ENCODE measurements at places on chromosomes 3 and 15. TPM values are rescaled to one million over a fixed set of nuclear protein-coding genes. Genes with fewer than 3 reads are reported as not detected.
A peak's percentile ranks its signal among the peaks of the same experiment; 100 is the strongest.

Gene XCR1
- total RNA-seq = not detected

Gene MAP2K5
- 47.1 TPM for total RNA-seq

Gene STRIT1
- total RNA-seq = not detected

Gene CCR8
- not detected for total RNA-seq

Gene SLC24A1
- total RNA-seq = 6.7 TPM

Gene CELSR3
- total RNA-seq = 2.5 TPM

Gene SLC12A1
- total RNA-seq = not detected

GRCh38 chr3:27431116-27431515 is 53.1 kb downstream of the SLC4A7 start:
- DNase-seq = no peak

DNA sequence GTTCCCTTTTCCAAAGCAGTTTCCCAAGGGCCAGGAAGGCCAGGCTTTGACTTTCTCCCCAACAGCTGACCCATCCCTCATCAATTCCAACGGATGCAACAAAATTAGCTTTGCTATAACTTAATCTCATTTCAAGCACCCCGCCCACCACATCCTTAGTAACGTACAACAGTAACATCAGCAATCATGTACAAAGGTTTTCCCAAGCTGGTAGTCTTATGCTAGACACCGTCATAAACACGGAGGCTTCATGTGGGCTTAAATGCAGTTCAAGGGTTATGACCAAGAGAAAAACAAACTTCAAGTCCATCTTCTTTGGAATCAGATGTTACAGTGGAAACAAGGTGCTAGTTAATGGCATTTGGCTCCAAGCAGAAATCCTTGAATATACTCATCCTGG is 66.6 kb downstream of the EOMES start:
- no peak for DNase-seq

GRCh38 chr3:8663177-8664061 is 18.8 kb upstream of the SSUH2 start:
- DNase-seq = peak; percentile 36

- no peak for DNase-seq
These were observed 14.3 kb upstream of the RHO start for GRCh38 chr3:129514110-129514509.

DNA sequence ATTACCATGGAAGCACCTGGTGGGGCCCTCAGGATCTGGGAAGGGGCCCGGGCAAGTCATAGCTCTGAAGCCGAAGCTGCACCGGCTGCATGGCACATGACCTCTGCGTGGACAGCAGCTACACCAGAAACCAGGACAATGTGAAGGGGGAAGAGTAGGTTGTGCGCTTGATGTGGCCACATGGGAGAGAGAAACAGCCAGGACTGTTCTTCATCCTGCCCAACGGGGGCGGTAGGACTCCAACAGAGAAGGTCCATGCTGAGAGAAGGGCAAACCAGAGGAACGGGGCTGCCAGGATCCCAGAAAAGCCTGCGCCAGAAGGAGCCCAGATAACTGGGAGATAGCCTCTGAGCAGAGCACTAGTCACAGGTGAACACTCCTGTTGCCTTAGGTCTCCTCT is 54.9 kb upstream of the PRR20G start:
- DNase-seq = no peak

GRCh38 chr15:68210821-68211655 is 5.9 kb upstream of the CALML4 start:
- DNase-seq = peak; percentile 58

DNA sequence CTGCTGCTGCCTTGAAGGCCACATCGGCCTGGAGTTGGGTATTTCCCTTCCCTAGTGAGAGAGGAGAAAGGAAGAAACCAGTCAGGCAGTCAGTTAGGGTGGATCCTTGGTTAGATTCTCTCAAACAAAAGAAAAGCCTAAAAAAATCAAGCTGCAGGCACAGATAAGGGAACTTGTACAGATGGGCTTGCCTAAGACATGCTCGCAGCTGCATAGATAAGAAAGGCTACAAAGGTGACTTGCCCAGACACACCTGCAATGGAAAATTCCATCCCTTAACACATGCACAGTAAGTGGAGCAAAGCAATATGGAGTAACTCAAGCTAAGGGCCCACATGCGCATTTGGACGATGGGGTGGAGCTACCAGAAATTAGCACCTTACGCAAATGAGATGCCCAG is 199.7 kb upstream of the ARPP21 start:
- no peak for DNase-seq

DNA sequence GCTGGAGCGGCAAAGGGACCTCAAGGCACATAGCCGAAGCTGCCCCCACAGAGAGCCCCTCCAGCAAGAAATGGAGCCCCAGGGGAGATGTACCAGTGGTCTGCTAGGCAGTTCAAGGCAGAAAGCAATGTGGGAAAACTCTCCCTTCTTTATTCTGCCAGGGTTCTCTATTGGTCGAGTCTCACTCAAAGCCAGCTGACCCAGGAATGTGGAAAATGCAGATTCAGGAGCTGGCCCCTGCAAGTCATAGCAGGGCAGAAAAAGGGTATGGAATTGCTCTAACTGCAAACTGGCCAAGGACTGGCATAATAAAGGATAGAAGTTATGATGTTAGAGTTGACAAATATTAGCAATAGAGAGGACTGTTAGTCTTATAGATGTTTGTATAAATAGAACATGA is 4.0 kb upstream of the TOPAZ1 start:
- no peak for DNase-seq

- no peak for DNase-seq
These were observed 20.1 kb downstream of the IFT57 start for GRCh38 chr3:108202080-108202479.

DNA sequence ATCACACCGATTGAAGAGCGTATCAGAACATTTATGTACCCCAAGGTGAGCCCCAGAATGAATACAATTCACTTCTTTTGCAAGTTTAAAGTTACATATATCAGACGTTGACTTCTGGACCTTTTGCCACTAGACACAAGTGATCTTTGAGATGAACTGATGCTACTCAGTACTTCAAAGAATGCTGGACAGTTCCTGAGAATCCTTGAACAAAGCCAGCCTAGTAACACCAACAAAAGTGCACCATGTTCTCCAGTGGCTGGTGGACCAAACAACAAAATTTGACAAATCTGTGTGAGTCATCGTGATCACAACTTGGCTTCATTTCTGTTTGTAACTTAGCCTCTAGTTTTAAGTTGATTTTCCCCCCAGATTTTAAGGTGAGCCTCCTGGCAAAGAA is 355.7 kb downstream of the SOX2 start:
- DNase-seq = no peak

DNA sequence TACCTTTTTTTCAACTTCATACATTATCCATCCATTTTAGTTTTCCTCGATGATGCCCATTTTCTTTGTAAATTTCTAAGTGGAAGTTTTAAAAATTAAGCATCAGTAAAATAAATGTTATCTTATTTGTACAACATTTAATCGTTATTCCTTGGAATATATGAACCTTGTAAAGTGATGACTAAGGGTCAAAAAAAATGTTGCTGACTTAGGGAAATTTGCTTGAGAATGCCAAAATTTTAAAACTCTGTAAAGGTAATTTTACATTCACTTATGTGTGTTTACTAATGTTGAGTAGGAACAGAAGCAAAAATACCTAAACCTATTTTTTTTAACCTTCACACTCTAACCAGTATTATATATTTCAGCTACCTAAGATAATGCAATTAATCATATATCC is 917.1 kb downstream of the VGLL3 start:
- no peak for DNase-seq

GRCh38 chr3:122461806-122462205 is 45.9 kb upstream of the WDR5B start:
- DNase-seq = no peak

DNA sequence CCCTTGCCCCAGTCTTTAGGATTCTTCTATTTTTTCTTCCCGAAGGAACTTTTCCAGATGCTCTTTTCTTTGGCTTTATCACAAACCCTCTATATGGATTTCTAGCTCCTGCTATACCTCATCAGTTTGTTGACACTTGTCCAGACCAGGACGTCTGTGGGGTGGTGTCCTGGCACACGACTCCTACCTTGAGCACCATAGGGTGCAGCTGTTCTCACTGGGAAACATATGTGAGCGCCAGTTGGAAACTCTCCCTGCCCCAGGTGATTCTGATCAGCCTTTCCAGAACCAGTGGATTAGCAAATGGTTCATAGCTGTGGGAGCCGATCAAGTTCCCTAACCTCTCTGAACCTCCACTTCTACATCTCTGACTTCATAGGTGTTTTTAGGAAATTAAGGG is 40.6 kb upstream of the USP3 start:
- no peak for DNase-seq

DNA sequence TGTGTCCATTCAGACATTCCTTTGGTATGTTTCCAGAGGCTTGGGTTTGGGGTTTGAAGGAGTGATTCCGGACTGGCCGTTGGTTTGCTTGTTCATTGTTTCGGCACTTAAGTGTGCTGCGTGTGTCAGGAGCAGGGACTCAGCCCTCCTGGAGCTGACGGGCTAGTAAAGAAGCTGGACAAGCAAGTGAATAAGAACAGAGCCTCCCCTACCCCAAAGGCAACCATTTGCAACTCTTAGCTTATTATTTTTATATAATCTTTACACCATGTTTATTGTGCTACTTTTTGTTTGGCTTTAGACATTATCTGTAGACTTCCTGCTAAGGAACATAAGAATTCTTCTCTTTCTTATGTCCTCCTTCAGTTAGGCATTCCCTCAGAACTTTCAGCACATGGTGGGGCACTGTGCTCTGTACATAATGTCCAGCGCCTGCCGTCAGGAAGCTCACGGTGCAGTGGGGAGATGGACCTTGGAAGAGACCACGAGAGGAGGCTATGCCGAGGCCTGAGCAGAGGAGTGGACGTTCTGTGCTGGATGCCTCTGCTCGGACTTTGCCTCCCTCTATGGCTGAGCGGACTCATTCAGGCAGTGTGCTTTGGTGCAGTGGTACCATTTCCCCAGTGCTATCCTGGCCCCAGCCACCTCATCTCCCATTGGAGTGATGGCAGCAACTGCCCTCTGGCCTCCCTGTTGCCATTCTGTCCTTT is 65.4 kb downstream of the EEFSEC start:
- no peak for DNase-seq

- DNase-seq = no peak
These were observed 290.4 kb upstream of the STT3B start for GRCh38 chr3:31242026-31242960.

DNA sequence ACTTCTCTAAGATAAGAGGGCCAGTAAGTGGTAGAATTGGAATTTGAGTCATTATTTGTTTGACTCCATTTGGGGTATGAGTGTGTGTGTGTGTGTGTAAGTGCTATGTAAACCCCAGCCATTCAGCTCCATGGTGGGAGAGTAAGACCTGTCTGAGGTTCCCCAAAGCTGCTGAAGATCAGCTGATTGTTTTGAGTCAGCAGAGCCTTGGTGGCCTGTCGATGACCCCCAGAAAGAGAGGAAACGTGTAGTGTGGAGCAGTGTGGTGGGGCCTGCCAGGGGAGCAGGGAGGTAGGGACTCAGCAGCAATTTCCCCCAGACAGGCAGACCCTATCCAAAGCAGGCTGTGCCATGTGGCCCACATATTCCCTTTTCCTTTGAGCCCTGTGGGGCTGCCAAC is 5.3 kb downstream of the DVL3 start:
- DNase-seq = no peak

DNA sequence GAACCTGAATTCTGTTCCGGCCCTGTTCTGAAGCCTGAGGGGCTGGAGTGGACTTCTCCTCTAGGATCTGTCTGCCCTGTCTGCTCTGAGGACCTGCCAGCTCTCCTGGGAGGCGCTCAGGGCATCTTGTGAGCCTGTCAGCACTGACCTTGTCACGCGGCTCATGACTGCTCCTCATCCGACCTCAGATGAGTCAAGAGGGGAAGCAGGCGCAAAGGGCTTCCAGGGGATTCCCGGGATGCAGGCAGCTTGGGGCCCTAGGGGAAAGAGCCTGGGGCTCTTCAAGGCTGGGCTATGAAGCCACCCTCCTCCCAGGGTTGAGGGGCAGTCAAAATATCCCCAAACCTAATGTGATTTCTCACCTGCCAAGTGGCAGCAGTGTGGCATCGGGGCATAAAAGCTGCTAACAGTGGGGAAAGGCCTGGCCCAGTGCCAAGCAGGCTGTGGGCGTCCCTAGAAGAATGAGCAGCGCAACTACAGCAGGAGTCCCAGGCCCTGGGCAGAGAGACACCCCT is 27.6 kb upstream of the ANKDD1A start:
- peak; percentile 67 for DNase-seq

- DNase-seq = no peak
These were observed 297.1 kb downstream of the UACA start for GRCh38 chr15:70466305-70466704.

DNA sequence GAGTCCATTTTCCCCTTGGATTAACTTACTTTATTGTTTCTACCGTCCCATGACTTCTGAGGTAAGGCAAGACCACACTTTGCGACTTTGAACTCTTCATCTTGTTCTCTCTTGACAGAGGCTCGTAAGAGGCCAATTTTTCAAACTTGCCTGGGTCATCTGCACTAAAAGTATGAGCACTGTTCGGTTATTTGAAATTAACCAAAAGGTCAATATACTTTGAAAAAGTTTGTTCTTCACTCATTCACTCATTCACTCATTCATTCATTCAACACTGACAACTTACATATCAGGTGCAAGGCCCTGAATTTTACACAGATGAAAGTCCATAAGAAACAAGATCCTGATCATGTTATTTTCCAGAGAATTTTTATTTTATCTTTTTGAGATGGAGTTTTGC is 57.9 kb downstream of the ATP1B3 start:
- DNase-seq = no peak

- DNase-seq = no peak
These were observed 24.6 kb downstream of the SPPL2A start for GRCh38 chr15:50740955-50741354.

GRCh38 chr15:101156061-101156460 is 95.8 kb downstream of the CHSY1 start:
- DNase-seq = no peak

- DNase-seq = peak; percentile 25
These were observed at the start of gene HDGFL3 for GRCh38 chr15:83207660-83208366. TSS of gene HDGFL3 (minus strand) at chr15:83207823. CDS start at chr15:83207414, 409 bp downstream.

GRCh38 chr15:60528530-60528929 is 49.6 kb upstream of the ICE2 start:
- peak; percentile 25 for DNase-seq

DNA sequence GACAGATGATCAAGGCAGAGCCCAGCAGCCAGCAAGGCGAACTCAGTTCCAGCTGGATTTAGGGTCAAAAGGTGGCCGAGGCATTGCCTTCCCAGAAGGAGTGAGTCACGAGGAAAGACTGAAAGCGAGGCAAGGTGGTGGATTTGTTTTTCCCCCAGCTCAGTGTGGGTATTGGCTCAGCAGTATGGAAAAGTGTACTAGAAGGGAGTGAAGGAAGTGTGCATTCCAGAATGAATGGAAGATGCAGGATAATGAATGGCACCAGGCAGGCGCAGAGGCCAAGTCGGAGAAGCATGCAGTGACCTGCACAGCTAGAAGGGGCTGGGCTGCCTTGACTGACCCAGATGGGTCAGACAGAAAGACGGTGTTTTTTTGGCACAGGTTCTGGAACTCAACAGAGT is 46.3 kb downstream of the FOXP1 start:
- DNase-seq = no peak

- no peak for DNase-seq
These were observed at the start of gene CDHR4 for GRCh38 chr3:49799761-49800160. TSS of gene CDHR4 (minus strand) at chr3:49799873. CDS start at chr3:49799812, 61 bp downstream.

All from B cell (primary cell).